ENCODE measurements at places on chromosomes 2 and 18.

- no peak overlapping the region for H3K27ac ChIP-seq
- no peaks in the 10 kb centered on the region for H3K36me3 ChIP-seq
- H3K27me3 ChIP-seq, result no peaks in the 10 kb centered on the region
- DNase-seq, result no peak
- H3K4me3 ChIP-seq, result no peak overlapping the region
Measured at GRCh38 chr2:59149271-59149670, 908.1 kb upstream of the FANCL start.

DNA sequence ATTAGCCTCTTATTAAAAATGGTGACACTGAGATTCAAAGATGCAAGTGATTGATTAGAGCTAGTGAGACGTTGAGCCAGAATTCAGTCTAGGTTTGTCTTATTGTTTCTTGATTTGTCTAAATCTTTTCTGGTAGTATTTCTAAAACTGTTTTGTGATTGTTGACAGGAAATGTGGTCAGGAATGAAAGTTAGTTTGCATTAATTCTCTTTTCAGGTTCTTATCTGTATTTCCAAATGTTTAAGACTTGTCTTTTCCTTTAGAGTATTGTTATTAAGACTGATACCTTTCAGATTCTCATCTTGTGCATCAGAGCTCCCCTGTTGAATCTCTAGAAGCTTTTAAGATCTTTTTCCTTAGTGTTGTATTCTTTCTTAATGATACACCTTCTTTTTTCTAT, 89.3 kb downstream of the MBD5 start:
- no peak for DNase-seq
- H3K4me1 ChIP-seq, result peaks cover 14% of the 10 kb centered on the region
- H3K36me3 ChIP-seq, result peaks cover 6% of the 10 kb centered on the region
- no peak overlapping the region for H3K4me3 ChIP-seq
- H3K27ac ChIP-seq, result no peak overlapping the region

GRCh38 chr18:69900941-69901340, 46.7 kb downstream of the CD226 start:
- H3K4me1 ChIP-seq, result no peaks in the 10 kb centered on the region
- peaks cover 3% of the 10 kb centered on the region for H3K27me3 ChIP-seq
- no peak overlapping the region for H3K27ac ChIP-seq

DNA sequence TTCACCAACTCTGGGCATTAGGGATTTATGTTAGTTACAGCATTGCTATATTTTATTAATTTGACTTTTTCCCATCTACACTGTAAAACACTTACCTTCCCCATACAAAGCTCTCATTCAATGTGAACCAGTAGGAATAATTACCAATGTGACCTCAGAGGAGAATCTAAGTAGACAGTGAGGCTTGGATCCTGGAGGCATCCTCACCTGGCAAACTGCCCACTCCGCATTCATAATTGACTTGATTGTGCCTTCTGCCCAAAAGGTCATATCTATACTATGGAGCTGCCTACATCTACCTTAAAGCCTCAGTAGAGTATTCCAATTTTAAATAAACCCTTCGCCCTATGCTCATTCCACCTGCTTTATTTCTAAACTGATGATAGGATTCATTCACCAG, 45.4 kb upstream of the SCN1A start:
- no peaks in the 10 kb centered on the region for H3K4me1 ChIP-seq
- H3K27me3 ChIP-seq, result peaks cover 3% of the 10 kb centered on the region
- H3K36me3 ChIP-seq, result no peaks in the 10 kb centered on the region
- no peak overlapping the region for H3K4me3 ChIP-seq
- H3K27ac ChIP-seq, result no peak overlapping the region

- no peaks in the 10 kb centered on the region for H3K36me3 ChIP-seq
- no peak for DNase-seq
- peaks cover 2% of the 10 kb centered on the region for H3K27me3 ChIP-seq
- H3K4me1 ChIP-seq, result no peaks in the 10 kb centered on the region
Measured at GRCh38 chr2:133790711-133791110, 222.4 kb upstream of the NCKAP5 start.

GRCh38 chr2:193276069-193276468, 1081.3 kb upstream of the TMEFF2 start:
- H3K4me3 ChIP-seq, result no peak overlapping the region
- H3K4me1 ChIP-seq, result peaks cover 7% of the 10 kb centered on the region
- no peak for DNase-seq
- H3K27ac ChIP-seq, result no peak overlapping the region
- H3K36me3 ChIP-seq, result no peaks in the 10 kb centered on the region

DNA sequence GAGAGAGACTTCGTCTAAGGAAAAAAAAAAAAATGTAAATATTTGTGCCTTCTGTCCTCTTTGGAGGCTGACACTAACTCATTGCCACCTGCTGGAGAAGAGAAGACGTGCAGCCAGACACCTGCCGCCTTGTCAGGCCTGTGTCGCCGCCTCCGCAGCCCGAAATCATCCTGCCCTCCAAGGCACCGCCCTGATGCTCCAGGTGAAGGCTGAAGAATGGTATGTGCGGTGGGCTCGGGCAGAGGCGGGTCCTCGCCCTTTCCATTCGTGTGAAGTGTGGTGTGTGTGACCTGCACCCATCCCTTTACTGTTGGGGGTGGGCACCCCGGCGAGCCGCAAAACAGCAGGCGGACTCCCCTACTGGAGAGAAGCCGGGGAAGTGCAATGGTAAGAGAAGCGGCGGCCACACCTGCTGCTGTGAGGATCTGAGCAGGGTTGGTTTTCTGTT, 60.4 kb downstream of the FAM161A start:
- H3K36me3 ChIP-seq, result no peaks in the 10 kb centered on the region
- DNase-seq, result peak; percentile 71
- H3K27me3 ChIP-seq, result peaks cover 54% of the 10 kb centered on the region
- peaks cover 3% of the 10 kb centered on the region for H3K4me1 ChIP-seq
- no peak overlapping the region for H3K27ac ChIP-seq

DNA sequence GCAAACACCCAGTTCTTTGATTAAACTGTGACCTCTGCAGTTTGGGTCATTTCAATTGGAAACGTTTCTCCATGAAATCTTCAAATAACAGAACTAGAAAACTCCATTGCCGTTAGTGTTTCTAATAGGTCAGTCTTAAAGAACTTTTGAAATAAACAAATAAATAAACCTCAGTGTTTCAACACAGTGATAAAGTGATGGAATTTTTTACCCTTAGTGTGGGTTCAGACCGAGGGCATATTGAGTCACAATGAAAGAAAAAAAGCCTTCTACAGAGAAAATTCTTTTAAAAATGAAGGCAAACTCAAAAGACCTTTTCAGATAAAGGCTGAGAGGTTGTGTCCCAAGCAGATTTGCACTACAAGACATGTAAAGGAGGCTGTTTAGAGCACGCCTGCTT, 149.6 kb downstream of the NCKAP5 start:
- no peak overlapping the region for H3K4me3 ChIP-seq
- peaks cover 43% of the 10 kb centered on the region for H3K4me1 ChIP-seq
- no peaks in the 10 kb centered on the region for H3K27me3 ChIP-seq

DNA sequence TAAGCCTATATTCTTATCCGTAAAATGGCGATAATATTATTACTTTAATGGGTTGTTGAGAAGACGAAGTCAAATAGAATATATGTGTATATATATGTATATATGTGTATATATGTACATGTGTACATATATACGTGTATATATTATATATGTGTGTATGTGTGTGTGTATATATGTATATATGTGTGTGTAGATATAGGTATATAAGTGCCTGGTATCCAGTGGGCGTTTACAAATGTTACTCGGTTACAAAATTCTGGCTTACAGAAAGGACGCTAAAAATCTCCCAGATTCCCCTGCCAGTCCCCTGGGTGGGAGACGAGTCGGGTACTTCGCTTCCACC, 295 bp upstream of the MTX2 start:
- no peak for DNase-seq
- H3K4me3 ChIP-seq, result peak overlapping the region; percentile 98
- H3K27ac ChIP-seq, result no peak overlapping the region
- H3K27me3 ChIP-seq, result peaks cover 6% of the 10 kb centered on the region

DNA sequence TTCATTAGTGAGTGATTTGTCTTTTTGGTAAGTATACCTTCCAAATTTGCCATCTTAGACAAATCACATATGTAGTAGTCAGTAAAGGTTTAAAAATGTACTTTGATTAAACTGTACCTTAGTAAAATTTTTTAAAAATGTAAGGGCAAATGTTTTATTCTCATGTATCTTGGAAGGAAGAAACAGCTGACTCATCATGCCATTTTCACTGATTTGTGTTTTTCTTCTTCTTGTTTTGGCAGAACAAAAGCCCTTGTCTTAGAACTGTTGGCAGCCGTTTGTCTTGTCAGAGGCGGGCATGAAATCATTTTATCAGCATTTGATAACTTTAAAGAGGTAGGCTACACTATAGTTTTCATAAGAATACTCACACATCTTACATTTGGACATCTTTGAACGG, 136.5 kb downstream of the PRPF40A start:
- H3K27ac ChIP-seq, result peak overlapping the region; percentile 16
- no peaks in the 10 kb centered on the region for H3K4me1 ChIP-seq
- H3K36me3 ChIP-seq, result peaks cover 43% of the 10 kb centered on the region
- no peak for DNase-seq
- no peak overlapping the region for H3K4me3 ChIP-seq

DNA sequence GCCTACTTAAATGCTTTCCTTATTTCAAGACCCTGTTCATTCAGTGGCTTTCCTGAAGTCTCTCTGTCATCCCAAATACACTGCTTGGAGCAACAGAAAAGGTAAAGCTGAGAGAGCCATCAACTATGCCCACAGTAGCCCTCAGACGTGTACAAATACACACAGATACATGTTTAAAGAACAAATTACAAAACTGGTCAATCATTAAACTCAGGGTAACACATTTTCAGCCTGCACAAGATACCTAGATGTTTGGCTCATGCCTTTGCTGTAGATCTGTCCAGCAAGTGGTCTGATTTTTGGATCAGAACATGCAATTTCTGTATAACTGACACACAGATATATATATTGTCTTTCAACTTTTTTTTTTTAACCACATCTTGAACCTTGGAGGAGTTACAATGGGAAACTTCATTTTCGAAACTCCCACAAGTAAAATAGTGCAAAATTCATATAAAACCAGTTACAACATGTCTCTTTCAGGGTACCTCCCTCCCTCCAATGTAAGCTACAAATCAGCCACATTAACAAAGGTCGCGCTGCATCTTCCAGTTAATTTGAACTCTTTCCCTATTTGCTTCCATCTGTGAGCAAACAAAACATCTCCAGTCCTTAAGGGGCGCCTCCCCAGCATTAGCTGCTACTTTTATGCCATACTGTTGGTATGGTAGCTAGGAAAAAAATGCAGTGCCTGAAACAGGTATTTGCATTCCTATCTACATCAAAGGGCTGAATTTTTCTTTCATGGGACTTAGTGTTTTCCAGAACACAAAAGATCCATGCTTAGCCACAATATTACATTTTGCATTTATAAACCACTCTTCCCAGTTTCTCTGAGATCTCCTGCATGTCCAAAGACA, 311.9 kb downstream of the NRXN1 start:
- H3K27ac ChIP-seq, result no peak overlapping the region
- H3K4me1 ChIP-seq, result peaks cover 32% of the 10 kb centered on the region
- DNase-seq, result no peak
- no peaks in the 10 kb centered on the region for H3K27me3 ChIP-seq
- no peak overlapping the region for H3K4me3 ChIP-seq

DNA sequence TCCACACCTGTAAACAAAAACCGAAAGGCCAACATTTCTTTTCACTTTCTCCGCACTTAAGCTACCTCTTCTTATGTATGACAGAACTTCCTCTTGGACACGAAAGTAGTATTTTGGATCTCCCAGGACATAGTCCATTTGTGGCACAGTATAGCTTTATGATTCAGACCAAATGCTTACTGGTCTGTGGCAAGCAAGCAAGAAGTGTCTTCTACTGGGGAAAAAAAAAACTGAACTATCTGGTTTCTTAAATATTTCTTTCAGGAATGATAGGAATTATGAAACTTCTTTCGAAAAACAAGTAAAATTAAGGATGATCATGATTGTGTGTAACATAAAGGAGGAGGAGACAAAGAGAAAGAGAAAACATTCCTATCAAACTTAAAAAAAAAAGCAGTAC, 33.6 kb downstream of the SRBD1 start:
- no peak overlapping the region for H3K4me3 ChIP-seq
- no peak for DNase-seq

DNA sequence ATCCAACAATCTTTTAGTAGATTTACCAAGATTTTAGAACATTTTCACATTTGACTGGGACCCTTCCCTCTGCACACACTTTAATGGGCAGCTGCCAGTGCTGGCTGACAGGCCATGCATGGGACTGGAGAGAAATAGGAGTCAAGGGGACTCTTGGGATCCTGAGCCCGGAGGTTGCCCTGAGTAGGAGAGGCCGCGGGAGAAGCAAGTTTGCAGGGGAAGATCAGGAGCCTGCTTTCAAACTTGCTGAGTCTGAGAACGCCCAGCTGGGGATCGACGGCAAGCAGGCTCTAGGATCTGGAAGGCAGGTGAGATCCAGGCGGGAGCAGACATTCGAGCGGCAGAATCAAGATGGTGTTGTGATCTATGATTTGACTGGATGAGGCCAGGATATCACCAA, 186.1 kb downstream of the HDAC4 start:
- DNase-seq, result no peak
- H3K27me3 ChIP-seq, result no peaks in the 10 kb centered on the region
- peaks cover 9% of the 10 kb centered on the region for H3K36me3 ChIP-seq
- H3K27ac ChIP-seq, result peak overlapping the region; percentile 90
- peaks cover 81% of the 10 kb centered on the region for H3K4me1 ChIP-seq

- no peaks in the 10 kb centered on the region for H3K27me3 ChIP-seq
- H3K36me3 ChIP-seq, result peaks cover 71% of the 10 kb centered on the region
- no peak for DNase-seq
- no peak overlapping the region for H3K4me3 ChIP-seq
- peaks cover 3% of the 10 kb centered on the region for H3K4me1 ChIP-seq
Measured at GRCh38 chr2:149575752-149576151, 11.8 kb downstream of the MMADHC start.

DNA sequence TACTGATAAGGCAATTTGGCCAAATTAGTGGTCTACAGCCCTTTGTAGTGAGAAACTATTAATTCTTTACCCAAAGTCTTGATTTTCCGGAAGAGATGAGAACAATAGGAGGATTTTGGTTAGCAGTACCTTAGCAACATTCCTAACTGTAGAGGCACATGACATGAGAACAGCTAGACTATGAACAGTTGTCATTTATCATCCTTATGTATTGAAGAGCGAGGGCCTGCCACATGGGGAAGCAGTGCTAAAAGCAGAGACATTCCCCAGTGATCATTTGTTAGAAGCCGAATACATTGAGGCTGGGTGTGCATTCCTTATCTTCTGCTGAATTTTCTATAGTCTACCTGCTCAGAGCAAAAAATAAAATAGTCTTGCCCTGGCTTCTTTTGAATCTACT, 65.2 kb downstream of the RBBP8 start:
- H3K36me3 ChIP-seq, result peaks cover 45% of the 10 kb centered on the region
- DNase-seq, result no peak
- no peak overlapping the region for H3K27ac ChIP-seq

DNA sequence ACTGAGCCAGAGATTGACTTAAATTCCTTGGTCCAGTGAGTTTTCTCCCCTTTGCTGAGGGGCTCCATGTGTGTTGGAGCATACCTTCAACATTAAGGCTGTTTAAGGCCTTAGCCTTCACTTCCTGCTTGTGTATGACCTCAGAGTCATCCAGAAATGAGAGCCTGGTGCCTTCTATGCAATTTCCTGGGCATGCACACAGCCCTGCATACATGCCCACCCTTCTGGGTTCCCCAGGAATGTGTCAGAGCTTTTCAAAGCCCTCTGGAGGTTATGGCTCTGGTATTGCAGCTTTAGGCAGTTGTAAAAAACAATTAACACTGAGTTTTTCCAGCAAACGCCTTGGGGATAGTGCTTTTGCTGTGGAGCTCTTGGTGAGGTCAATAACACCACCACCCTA, 16.7 kb downstream of the IL1R1 start:
- DNase-seq, result no peak
- H3K4me3 ChIP-seq, result no peak overlapping the region
- H3K4me1 ChIP-seq, result peaks cover 8% of the 10 kb centered on the region
- H3K36me3 ChIP-seq, result peaks cover 16% of the 10 kb centered on the region
- H3K27me3 ChIP-seq, result no peaks in the 10 kb centered on the region

- no peak overlapping the region for H3K27ac ChIP-seq
- no peaks in the 10 kb centered on the region for H3K36me3 ChIP-seq
- DNase-seq, result no peak
- H3K4me1 ChIP-seq, result no peaks in the 10 kb centered on the region
Measured at GRCh38 chr2:200278694-200279316, 27.7 kb upstream of the SPATS2L start.
